ENCODE measurements at places on chromosomes 7 and 10.

- no peak for DNase-seq
These were observed 127.7 kb downstream of the JAZF1 start for GRCh38 chr7:28052933-28053332.

- DNase-seq = peak; percentile 29
These were observed 23.5 kb upstream of the C1QL3 start for GRCh38 chr10:16545116-16545736.

DNA sequence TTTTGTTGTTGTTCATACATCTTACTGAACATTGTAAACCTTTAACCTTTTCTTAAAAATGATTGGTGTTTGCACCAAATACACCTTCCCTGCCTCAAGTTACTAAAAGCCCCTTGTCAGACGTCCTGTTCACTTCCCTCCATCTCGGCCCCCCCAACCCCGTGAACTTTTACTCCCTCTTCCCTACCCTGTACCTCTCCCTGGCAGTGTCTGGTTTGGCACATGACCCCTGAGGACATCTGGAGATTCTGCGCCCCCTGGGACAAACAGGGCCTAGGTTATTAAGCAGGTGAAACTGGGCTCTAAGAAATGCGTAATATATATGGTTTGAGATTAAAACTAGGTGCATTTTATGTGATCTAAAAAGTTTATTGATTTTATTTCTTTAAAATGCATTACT, 1.4 kb downstream of the PPP2R2D start:
- DNase-seq = no peak

DNA sequence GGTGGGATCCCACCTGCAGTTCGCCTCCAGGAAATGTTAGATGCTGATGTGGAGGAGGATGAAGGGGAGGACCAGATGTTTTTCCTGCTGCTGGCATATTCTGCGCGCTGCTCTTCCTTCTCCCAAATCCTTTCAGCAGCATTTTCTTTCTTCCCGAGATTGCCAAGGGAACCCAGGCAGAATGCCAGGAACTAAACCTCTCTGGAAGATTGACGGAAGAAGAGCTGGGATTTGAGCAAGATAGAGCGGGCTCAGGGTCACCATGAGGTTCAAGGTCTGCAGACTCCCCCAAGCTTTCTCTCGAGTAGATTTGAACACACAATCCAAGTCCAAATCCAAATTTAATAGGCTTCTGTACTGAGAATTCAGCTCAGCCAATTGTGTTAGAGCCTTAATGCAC, 345.2 kb upstream of the C7orf33 start:
- no peak for DNase-seq

GRCh38 chr7:43823941-43824340, 45.4 kb downstream of the MRPS24 start:
- DNase-seq = no peak

DNA sequence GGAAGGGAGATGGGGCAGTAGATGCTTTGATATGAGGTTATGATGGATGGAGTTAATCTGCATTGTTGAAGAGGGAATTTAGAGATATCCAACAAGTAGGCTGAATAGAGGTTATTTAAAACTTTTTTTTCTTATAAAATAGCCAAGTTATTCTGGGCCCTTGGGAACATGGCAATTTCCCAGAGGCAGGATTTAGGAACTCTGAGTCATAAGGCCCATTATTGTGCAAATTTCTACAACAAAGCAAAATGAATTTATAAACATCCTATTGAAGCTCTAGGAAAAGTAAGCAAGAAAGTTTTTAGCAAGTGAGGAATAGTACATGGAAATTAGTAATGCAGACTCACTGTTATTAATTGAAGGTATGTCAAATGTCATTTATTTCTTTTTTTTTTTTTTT, 160.9 kb upstream of the NPY start:
- DNase-seq = no peak

DNA sequence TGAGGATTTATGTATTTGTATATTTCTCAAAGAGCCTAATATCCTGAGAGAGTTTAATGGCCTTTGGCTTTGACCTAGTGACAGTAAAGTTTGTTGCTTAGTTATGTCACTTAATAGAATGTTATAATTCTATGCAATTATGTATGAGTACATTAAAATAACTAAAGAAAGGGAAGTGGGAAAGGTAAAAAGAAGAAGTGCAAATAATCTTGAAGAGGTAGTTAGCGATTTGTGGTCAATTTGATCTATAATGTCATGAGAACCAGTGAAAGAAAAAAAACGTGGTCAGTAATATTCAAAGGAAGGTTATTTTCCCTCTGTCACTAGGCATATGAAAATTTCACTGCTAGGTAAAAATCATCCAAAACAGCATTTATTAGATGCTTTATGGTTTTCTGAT, 143.4 kb upstream of the LSM8 start:
- no peak for DNase-seq

GRCh38 chr7:84844771-84845170, 342.1 kb downstream of the SEMA3D start:
- no peak for DNase-seq

GRCh38 chr10:125004571-125005311, 62.8 kb downstream of the ZRANB1 start:
- DNase-seq = no peak

GRCh38 chr7:33895025-33895804, 10.1 kb upstream of the BMPER start:
- DNase-seq = peak; percentile 70

- DNase-seq = no peak
These were observed 323.9 kb downstream of the AUTS2 start for GRCh38 chr7:69922026-69922803.

- DNase-seq = peak; percentile 44
These were observed 202.7 kb downstream of the FAM107B start for GRCh38 chr10:14571866-14572507.

DNA sequence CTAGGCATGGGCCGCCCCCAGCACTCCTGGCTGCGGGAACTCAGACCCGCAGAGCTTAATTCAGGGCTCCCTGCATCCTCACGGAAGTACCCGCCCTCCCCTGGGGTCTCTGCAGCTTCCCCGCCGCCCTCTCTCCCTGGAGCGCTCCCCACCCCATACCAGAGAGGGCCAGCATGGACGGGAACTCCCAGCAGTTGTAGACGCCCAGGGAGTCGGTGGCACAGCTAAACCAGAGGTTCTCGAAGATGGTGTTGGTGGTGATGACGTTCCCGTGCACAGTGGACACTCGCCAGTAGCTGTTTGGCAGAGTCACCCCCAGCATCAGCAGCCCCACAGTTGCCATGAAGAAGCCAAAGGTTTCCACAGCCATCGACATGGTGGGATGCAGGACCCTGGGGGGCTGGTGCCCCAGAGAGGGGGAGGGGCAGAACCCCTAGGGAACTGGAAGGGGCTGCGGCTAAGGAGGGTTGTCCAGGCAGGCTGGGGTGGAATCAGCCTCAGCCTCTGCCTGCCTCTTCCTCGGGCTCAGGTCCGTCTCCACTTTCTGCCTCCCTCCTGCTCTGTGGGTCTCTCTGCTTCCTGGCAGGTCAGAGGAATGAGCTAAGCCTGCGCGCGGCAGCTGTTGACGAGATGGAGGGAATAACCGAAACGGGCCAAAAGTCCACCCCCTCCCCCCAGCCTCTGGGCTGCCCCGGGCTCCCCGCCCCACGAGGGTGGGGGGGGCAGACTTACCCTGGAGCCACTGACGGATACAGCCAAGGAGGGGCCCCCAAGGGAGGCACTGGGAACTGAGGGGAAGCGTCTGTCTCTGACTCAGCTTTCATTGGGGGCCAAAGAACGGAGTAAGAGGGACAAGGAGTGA, at the start of gene CLDN15:
TSS of gene CLDN15 (minus strand) at position 597 of the 862 bp plus-strand sequence. CDS start at position 376, 221 bp downstream.
- DNase-seq = no peak

DNA sequence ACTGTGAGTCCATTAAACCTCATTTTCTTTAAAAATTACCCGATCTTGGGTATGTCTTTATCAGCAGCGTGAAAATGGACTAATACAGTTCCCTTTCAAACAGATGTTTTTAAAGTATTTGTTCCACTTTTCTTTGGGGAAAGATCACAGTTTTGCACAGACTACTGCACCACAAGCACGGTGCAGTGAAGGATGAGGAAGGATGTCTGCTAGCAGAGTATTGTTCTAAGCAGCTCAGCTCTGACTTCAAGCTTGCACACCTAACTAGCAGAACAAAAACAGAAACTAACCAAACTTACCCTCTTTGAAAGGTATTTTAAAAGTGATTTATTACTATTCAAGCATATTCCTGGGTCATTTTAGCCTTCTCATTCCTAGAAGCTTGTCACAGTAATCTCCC, 20.0 kb downstream of the THNSL1 start:
- no peak for DNase-seq

DNA sequence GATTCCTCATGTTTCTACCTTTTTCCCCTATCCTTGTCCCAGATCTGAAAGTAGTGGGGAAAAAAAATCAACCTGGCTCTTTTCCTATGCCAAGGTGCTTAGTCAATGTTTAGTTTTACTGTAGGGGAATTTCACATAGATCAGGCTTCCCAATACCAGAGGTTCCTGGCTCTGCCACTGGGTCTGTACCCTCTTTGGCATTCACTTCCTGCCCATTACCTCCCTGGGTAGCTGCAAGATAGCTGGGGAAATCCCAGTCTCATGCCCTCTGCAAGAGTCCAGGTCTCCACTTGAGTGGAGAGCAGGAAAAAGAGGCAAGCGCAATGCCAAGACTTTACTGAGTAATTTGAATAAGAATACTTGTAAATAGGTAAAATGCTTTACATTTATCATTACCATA, 3.5 kb upstream of the BPGM start:
- DNase-seq = no peak

DNA sequence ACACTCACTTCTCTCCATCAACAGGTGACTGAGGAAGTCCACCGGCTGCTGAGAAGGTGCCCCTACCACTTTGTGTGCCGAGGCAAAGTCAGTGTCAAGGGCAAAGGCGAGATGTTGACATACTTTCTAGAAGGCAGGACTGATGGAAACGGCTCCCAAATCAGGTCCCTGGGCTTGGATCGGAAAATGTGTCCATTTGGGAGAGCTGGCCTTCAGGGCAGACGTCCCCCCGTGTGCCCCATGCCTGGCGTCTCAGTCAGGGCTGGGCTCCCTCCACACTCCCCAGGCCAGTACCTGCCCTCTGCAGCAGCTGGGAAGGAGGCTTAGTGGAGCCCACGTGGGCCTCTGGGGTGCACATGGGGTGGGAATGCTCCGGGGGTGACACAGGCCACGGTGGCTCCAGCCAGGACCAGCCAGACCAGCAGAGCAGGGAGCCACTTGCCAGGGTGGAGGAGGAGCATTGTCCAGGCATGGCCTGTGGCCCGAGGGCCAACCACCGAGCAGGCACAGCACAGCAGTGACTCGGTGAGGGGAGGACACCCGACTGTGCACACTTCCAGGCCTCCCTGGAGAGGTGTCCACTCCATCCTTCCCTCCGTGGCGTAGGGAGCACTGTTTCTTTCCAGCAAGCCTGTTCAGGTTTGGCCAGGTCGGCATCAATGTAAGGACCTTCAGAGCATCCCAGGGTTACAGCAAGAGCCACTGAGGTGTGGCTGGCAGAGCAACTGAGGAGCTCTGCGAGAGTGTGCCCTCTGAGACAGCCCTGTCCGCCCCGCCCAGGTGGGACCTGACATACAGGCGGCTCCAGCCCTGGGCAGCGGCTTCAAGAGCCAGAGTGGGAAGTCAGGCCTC, 139.7 kb downstream of the ADCY1 start:
- DNase-seq = no peak

DNA sequence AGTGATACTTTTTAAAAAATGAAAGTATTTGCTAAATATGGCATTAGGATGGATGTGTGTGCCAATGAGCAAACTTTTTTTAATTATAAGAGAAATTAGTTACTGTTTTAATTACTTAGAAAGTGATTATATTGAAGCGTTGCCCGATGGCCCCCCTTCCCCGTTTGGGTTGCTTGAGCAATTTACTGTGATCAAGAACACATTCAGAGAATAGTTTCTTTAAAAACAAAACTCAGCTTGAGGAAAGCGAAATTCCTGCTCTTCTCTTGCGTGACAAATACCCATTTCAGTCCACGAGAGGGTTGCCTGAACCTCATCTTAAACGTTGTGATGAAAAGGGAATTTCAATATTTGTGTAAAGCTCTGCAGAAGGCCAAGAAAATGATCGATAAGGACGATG, 234.1 kb downstream of the GATA3 start:
- DNase-seq = no peak

GRCh38 chr10:73076360-73077183, 20.1 kb downstream of the P4HA1 start:
- no peak for DNase-seq

DNA sequence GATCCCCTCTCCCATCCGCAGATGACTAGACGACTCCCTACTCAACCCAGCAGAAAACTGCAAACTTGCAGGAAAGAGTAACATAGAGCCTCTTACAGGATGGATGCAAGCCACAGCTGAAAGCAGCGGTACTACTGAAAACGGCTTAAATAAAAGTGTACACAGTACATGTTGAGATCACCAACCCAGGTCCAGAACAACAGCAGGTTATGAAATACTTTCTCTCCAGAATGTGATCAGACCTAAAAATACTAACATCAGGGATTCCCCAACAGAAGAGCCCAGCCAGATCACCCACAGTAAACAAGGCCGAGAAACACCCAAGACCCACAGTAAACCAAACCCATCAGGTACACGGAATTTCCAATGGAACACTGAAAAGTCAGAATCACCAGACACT, 13.2 kb downstream of the ATE1 start:
- DNase-seq = no peak

- peak; percentile 80 for DNase-seq
These were observed 21.8 kb downstream of the PWWP2B start for GRCh38 chr10:132418527-132419416.

DNA sequence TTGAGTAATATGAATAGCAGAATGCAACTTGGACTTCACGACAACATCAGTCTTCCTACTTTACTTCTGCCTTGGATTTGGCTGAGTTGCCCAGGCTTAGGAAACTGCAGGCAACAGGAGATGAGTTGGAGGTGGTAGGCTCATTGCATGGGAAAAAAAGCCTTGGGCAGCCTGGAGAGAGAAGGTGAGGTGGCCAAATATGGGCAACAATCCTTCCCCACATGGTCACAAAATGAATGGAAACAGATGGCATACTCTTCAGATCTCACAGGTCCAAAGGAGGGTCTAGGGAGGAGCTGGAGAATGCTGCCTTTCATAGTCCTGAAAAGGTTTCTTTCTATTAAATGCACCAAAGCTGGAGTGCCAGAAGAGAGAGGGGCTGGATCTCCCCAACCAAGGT, 128.6 kb upstream of the AOAH start:
- no peak for DNase-seq

DNA sequence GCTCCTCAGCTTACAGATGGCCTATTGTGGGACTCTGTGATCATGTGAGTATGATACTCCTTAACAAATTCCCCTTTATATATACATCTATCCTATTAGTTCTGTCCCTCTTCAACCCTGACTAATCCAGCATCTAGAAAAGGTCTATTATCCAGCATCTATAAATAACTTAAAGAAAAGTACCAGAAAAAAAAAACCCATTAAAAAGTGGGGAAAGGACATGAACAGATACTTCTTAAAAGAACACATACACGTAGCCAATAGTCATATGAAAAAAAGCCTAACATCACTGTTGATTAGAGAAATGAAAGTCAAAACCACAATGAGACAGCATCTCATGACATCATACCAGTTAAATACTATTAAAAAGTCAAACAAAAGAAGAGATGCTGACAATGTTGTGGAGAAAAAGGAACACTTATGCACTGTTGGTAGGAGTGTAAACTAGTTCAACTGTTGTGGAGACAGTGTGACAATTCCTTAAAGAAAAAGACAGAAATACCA, 549.5 kb upstream of the GRM3 start:
- no peak for DNase-seq

- DNase-seq = no peak
These were observed 31.2 kb upstream of the UTF1 start for GRCh38 chr10:133198621-133199487.
